Activated effector memory CD4-positive, alpha-beta T cell treated with Interleukin-2 at 50 U/mL for 16 hours (primary cell): ENCODE measurements at places on chromosomes 7 and 10.

DNA sequence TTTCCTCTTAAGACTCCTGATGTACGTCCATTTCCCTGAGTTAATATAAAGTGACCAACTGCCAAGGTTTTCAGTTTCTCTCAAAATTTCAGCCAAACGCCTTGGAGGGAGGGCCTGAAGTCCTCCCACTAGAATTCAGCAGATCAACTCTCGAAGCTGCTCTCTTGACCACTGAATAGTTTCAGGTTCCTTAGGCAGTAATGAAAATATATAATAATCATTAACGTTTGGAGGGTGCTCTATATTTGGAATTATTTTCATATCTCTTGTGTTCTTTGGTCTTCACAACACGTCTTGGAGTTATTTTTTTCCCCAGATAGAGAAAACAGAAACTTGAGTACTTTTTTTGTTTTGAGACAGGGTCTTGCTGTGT lies 123.6 kb upstream of the SFMBT2 start:
- no peak for DNase-seq

DNA sequence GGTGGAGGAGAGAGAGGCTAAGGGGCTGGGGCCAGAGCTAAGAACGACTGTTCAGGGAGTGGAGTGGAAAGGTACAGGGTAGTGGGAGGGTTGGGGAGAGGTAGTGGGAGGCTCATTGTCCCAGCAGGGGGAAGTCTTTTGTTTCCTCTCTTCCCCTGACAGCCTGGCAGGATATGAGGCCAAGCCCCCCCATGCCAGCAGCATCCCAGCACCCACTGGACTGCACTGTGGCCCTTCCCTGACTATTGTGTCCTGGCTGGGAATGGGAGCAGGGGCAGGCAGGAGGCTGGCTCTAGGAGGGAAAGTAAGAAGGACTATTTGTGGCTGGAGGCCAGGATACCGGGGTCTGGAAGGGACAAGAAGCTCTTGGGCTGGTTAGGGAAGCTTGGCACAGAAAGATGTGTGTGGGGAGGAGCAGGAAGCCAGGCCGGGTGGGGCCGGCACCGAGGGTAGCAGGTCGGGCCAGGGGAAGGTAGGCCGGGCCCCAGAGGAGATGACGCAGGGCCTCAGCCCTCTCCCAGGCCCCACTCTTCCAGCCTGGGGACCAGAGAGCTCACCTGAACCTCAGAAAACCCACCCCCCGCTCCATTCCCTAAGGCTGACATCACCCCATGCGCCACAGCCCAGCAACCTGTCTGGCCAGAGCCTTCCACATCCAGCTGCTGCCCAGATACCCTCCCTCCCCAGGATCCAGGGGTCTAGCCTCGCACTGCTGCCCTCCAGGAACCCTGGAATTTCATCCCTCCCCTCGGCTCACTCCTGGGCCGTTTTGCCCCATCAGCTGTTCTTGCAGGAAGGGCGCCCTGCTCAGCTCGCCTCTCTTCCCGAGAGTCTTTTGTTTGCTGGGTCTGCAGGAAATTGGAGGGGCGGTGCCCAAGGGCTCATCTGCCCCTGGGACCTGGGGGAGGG lies 8.8 kb upstream of the EPHB4 start:
- DNase-seq: no peak

- DNase-seq: no peak
Observed at GRCh38 chr10:132479024-132479602, 58.5 kb upstream of the INPP5A start.

GRCh38 chr10:71946700-71947099 lies 17.5 kb upstream of the CHST3 start:
- DNase-seq: no peak
